ENCODE measurements at places on chromosomes 2 and 18.

GRCh38 chr2:206556357-206556949 lies 85.8 kb upstream of the FAM237A start:
- no peak for DNase-seq

DNA sequence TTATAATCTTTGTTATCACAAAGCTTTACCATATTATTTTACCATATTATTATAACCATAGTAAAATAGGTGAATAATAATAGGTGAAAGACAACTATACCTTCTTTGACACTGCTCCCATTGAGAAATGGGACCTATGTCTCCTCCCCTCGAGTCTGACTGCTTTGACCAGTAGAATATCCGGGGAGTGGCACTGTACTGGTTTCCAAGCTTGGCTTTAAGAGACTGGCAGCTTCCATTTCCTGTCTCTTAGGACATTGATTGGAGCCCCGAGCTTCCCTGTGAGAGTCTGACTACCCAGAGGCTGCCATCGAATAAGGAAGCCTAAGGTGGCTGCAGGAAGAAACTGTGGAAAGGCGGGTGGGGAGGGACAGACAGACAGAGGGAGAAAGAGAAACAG lies 40.1 kb upstream of the PLEKHM3 start:
- DNase-seq, result no peak

- no peak for DNase-seq
Measured at GRCh38 chr18:50956116-50956515, 11.7 kb upstream of the ELAC1 start.

DNA sequence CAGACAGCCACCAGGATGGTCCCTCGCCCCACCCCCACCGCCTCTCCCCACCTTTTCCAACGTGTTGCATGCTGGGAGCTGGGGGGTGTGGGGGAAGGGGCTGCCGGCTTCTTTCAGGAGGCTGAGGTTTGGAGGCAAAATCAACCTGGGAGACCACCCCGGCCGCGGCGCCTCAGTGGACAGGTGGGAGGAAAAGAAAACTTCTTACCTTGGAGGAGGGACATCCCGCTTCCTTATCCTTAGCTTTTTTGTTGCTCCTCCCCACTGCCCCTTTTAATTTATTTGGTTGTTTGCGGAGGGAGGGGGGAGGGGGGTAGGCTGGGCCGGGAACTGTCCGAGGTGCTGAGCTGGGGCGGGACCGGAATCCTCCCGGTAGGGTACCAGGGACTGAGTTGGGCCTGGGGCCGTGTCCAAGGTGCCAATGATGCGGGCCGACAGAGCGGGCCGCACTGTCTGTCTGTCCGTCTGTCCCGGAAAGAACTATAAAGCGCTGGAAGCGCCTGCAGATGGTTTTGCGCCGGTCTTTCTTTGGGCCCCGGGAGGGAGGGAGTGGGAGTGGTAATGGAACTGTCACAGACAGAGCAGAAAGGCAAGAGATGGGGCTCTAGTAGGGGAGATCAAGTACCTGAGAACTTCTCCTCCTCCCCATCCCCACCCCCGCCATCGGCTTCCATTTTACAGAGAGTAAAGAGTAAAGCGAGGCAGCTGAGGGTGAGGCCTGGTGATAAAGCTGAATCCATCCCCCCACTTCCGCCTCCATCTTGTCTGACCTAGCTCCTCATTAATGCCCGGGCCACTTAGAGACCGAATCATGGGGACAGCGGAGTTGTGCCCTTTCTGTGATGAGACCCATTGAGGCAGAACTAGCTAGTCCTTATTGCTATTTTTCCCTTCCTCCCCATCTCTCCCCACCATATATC lies 2.4 kb downstream of the CDK5R2 start:
- DNase-seq, result no peak

DNA sequence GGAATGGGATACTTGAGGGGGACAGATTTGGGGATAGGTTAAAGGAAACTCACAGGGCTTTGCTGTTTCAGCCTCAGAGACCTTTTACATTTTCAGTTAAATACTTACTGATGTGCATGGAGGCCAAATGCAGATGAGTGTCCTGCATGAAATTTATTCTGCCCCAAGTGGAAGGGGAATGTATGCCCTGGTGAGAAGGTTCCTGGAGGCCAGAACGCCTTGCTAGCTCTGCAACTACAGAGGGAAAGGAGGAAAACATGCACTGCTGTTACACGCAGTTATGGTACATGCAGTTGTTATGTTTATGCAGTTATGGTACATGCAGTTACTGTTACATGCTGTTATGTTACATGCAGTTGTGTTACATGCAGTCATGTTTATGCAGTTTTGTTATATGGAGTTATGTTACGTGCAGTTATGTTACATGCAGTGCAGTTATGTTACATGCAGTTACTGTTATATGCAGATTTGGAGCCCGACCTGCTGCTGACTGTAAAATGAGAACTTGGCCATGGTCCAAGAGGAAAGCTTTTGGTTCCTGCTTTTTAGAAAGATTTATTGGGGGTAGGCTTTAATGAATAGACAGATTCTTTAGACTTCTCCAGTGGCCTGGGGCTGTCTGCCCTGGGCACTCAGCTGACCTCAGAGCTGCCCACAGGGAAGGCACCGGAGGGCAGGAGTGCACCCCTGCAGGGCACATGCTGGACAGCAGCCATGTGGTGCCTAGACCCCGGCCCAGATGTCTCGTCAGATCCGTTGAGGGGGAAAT lies 84.1 kb downstream of the LDLRAD4 start:
- DNase-seq, result no peak

GRCh38 chr2:31430439-31431165 lies 16.1 kb upstream of the XDH start:
- no peak for DNase-seq

DNA sequence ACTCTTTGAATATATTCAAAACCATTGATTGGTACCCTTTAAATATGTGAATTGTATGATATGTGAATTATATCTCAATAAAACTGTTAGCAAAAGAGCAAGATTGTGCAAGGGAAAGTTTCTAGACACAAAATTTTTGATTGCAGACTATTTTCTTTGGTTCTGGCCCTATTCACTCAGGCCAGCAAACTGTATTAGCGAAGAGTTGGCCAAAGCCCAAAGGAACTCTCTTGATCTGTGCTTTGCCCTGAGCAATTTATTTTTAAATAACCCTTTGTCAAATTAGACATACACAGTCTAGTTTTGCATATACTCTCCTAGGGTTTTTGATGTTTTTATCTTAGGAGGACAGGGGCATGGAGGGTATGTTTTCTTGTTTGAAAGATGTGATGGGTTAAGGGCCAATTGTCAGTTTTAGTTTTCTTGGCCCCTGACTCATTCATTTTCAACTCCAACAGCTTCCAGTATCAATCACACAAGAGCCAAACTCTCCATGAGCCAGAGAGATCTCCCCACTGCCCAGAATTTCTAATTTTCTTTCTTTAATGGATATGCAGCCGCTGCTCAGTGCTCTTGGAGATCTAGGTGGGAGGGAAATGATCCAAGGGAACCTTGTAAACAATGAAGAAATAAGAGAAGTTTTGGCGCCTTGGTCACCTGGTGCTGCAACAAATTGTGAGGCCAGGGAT lies 231.5 kb downstream of the SRBD1 start:
- no peak for DNase-seq

Data from AG04449 (cell line).